Activated T-helper 1 cell treated with anti-CD3 and anti-CD28 coated beads, Interleukin-2, amount 50 U/mL, for 16 hours (primary cell): ENCODE measurements at places on chromosomes 3 and 15.

DNA sequence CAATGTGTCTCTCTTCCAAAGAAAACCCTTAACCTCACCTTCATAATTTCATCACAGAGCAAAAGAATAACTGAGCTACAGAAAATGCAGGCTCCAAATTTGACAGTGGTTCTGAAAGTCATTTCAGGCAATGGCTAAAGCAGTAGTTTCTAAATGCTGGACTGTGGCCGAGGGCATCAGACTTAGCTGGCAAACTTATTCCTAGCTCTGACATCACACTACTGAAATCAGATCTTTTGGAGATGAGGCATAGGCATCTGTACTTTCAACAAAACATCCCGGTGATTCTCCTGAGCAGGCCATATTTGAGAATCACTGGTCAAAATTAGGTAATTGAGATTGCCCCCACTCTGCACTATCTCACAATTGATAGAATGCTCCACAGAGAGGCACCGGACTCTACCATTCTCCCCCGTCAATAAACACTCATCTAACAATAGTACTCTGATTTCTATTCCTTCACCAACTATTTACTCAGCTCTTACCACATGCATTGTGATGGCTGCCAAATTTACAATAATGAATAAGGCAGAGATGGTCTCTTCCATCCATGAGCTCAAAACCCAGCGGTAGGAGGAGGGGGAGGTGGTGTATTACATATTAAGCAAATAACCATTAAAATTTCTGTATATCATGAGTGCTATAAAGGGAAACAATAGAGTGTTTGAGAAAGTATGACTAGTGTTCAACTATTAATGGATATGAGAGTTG is 57.3 kb upstream of the SPRED1 start:
- DNase-seq, result no peak

DNA sequence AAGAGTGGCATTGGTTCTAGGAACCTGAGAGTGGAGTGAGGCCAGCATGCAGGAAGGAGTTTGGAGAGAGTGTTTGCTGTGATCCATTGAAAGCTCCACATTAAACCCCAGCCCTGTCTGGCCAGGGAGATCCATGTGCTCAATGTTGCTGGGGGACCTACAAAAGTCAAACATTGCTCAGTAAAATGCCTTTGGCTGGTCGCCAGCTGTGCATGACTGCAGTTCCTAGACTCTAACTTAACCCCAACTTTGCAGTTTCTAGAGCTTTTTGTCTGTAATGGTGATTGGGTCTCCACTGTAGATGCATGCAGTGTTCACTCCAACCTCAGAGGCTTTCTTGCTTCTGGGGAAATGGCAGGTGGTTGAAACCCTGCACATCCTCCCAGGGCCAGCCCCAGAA is 99.7 kb upstream of the ABHD17C start:
- no peak for DNase-seq

DNA sequence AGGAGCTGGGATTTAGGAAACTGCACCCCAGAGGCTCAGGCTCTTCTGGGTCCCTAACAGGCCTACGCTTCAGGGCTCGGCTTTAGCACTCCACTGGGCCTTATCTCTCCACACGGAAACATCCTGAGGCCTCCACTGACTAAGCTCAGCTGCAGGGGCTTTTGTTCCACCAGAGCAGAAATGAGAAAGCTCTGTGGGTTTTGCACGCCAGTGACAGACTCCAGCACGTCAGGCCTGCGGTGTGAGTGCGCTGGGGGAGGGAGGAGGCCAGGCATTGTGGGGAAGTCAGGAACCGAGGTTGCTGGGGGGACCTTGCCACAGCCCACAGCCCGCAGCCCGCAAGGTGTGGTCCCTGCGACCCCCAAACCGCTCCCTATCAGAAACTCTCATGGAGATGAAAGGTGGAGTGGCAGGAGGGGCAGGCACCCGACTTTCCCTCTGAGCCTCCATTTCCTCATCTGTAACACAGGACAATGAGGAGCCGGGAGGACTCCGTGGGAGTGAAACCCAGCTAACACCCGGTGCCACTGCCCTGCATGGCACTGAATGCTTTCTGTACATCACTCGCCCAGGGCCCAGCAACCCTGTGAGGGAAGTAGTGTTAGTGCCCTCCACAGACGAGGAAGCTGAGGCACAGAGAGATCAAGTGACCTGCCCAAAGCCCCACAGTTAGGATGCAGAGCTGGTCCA is 106.5 kb downstream of the TPRA1 start:
- DNase-seq, result no peak

DNA sequence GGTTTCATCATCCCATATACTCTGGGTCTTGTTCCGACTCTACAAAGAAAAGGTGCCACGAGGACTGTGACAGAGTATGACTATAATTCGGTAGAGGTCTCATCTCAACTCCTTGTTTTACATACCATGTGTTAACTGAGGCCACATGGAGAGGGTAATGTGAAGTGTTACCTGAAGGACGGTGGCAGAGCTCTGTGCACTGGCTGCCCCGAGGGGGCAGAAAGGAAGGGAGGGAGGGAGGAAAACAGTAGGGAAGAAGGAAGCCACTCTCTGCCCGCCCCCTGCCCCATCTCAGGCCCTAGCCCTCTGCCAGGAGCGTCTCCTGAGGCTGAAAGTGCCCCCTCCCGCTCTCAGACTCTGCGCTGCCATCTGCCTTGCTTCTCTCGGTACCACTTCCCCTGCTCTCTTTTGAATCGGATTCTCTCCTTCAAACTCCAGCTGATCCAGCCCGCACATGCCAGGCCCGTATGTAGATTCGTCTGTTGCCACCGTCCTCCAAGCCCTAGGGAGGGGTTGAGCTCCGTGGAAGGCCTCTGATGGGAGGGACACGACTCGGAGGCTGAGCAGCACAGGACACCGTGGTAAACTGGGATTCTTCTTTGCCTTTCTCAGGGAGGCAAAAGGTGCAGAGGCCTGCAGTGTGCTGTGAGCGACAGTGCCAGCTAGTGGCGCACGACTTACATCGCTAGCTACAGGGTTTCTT is 70.5 kb upstream of the ATP10A start:
- peak; percentile 30 for DNase-seq

DNA sequence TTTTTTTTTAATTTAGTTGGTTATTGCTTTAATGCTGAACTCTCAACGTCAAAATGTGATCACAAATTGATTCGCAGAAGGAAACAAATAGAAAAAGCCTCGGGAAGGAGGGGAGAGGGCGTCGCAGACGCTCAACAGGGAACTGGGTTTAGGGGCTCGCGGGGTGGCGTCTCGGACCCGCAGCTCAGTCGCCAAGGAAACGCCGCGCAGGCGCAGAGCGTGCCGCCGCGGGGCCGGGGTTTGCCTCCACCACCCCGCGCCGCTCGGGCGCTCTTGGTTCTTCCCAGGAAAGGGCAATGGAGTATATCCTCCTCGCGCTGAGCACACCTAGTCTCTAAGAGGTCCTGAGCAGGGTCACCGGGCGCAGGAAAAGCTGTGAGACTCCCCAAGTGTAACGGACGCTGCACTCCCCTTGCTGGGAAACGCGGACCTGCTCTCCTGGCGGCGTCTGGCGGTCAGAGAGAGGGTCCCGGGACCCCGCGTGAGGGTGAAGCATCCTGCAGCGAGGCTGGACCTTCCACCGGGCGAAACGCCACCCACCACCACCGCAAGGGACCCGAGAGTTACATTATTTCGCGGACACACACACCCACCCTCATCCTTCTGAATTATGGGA is 753 bp downstream of the PLCH1 start:
- no peak for DNase-seq

- DNase-seq, result no peak
Observed at GRCh38 chr3:87145553-87145952, 81.6 kb upstream of the CHMP2B start.

- no peak for DNase-seq
Observed at GRCh38 chr3:30555968-30556367, 50.4 kb upstream of the TGFBR2 start.
